Vagina (tissue), 2 donors: ENCODE measurements at places on chromosomes 11 and 22. TPM values are rescaled to one million over a fixed set of nuclear protein-coding genes. Genes with fewer than 3 reads are reported as not detected.

GRCh38 chr11:29432719-29433325, 584.0 kb downstream of the KCNA4 start:
- no peaks in the 10 kb centered on the region for H3K4me1 ChIP-seq
- H3K27ac ChIP-seq, result no peak overlapping the region
- no peaks in the 10 kb centered on the region for H3K36me3 ChIP-seq
- H3K27me3 ChIP-seq, result no peaks in the 10 kb centered on the region
- no peak overlapping the region for H3K4me3 ChIP-seq
- no peak for DNase-seq

GRCh38 chr11:72829884-72830533, 15.8 kb downstream of the ATG16L2 start:
- H3K36me3 ChIP-seq, result no peaks in the 10 kb centered on the region
- no peak overlapping the region for H3K27ac ChIP-seq
- H3K4me1 ChIP-seq, result peaks cover 36% of the 10 kb centered on the region
- DNase-seq, result no peak

GRCh38 chr11:34656062-34656720, 35.3 kb downstream of the EHF start:
- H3K36me3 ChIP-seq, result no peaks in the 10 kb centered on the region
- H3K4me1 ChIP-seq, result peaks cover 24% of the 10 kb centered on the region
- H3K27ac ChIP-seq, result no peak overlapping the region
- no peak overlapping the region for H3K4me3 ChIP-seq

GRCh38 chr22:25898707-25899365, 156.8 kb downstream of the MYO18B start:
- H3K27me3 ChIP-seq, result no peaks in the 10 kb centered on the region
- no peak overlapping the region for H3K27ac ChIP-seq
- DNase-seq, result peak; percentile 25
- H3K4me3 ChIP-seq, result no peak overlapping the region

DNA sequence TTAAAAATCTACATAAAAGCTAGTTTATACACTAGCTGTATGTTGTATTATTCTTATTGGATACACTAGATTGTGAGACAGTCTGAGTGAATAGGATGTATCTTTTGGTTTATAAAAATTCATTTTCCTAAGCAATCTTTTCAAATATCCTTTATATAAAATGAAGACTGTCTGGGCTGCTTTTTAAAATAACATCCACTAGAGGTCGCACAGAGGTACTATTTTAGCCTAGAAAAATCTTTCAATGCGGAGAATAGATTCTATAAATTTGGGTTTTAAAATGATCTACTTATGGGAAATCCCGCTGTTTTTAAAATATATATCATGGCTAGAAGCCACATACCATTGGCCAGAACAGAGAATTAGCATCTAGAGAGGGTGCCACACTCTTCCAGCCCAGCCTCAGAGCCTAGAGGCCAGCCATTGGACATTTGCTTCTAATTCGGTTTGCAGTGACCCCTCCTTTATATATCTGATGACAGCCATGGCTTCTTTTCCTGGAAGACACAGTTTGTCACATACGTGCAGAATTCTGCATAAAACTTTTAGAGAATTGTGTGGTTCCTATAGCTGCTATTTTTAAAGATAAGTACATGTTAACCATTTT, 7.3 kb downstream of the C11orf97 start:
- no peaks in the 10 kb centered on the region for H3K27me3 ChIP-seq
- H3K4me3 ChIP-seq, result no peak overlapping the region
- no peaks in the 10 kb centered on the region for H3K36me3 ChIP-seq
- no peaks in the 10 kb centered on the region for H3K4me1 ChIP-seq
- DNase-seq, result no peak

DNA sequence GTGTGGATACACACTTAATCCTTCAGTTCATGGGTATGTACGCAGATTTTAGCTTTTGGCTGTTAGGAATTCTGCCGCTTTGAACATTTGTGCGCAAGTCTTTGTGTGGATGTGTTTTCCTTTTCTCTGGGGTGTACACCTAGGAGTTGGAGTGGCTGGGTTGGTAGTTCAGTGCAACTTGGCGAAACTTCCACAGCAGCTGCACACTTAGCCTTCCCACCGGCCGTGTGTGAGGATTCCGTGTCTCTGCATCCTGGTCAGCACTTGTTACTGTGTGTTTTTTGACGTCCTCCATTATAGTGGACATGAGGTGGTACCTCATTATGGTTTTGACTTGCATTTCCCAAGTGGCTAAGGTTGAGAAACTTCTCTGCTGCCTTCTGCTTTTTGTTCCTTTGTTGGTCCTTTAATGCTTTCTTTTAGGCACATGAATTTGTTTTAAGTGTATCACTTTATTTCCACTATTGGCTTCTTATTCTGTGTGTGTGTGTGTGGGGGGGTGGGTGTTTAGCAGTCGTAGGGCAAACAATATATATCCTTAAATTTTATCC, 72.1 kb upstream of the SLC25A18 start:
- no peak for DNase-seq
- H3K36me3 ChIP-seq, result no peaks in the 10 kb centered on the region
- no peaks in the 10 kb centered on the region for H3K27me3 ChIP-seq

GRCh38 chr11:77093056-77093891, 9.4 kb upstream of the OMP start:
- no peaks in the 10 kb centered on the region for H3K36me3 ChIP-seq
- H3K4me1 ChIP-seq, result no peaks in the 10 kb centered on the region
- no peak overlapping the region for H3K4me3 ChIP-seq

DNA sequence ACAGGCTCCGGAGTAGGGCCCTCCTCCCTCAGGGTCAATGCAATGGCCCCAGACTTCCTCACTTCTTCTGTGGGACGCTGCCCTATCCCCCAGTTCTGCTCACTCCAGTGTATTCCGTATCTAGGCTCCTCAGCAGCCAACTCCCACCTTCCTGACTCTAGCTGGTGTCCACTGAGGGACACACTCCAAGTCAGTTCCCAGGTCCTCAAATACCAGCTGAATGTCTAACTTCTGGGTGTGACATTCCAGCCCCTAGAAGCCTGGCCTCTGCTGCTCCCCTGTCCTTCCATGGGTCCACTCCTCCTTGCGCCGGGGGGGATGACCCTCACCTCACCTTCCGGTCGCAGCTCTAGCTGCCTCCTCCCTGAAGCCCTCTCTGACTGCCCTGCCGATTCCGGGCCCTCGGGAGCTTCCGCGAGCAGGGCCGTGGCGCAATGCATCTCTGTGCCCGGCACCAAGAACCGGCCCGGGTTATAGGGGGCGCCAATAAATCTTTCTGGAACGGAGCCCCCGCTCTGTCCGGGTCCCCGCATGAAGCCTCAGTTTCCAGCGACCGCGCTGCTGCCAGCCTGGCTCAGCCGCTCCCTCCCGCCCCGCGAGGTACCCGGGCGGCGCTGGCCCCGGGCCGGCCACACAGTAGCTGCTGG, 15.4 kb downstream of the BAD start:
- peak overlapping the region; percentile 92 for H3K4me3 ChIP-seq
- no peaks in the 10 kb centered on the region for H3K27me3 ChIP-seq
- H3K4me1 ChIP-seq, result peaks cover 33% of the 10 kb centered on the region
- no peaks in the 10 kb centered on the region for H3K36me3 ChIP-seq
- H3K27ac ChIP-seq, result peak overlapping the region; percentile 98
- no peak for DNase-seq

- DNase-seq, result no peak
- no peaks in the 10 kb centered on the region for H3K36me3 ChIP-seq
- H3K4me3 ChIP-seq, result peak within 1 kb of the TSS; percentile 83
These were observed at the start of gene NLRX1 for GRCh38 chr11:119168471-119169281. TSS of gene NLRX1 (plus strand) at chr11:119168725. CDS start at chr11:119171404, 2,679 bp downstream.

DNA sequence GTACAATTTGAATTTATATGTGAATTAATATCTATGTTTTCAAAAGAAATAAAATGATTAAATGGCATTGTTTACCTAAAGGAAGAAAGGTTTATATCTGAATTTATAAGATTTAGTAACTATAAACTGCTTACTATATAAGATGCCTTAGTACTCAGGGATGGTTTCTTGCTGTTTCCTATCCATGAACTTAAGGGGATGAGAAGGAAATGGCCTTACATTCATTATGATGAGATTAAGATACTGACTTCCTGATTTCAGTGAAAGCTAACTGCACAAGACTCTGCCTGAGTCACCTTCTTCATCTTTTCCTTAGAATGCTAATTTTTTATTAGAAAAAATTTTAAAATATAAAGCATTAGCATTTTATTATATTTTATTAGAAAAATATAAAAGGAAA, 606.3 kb upstream of the ARHGAP42 start:
- no peak overlapping the region for H3K27ac ChIP-seq
- H3K27me3 ChIP-seq, result no peaks in the 10 kb centered on the region
- H3K4me1 ChIP-seq, result no peaks in the 10 kb centered on the region
- H3K4me3 ChIP-seq, result no peak overlapping the region
- no peaks in the 10 kb centered on the region for H3K36me3 ChIP-seq
- no peak for DNase-seq

DNA sequence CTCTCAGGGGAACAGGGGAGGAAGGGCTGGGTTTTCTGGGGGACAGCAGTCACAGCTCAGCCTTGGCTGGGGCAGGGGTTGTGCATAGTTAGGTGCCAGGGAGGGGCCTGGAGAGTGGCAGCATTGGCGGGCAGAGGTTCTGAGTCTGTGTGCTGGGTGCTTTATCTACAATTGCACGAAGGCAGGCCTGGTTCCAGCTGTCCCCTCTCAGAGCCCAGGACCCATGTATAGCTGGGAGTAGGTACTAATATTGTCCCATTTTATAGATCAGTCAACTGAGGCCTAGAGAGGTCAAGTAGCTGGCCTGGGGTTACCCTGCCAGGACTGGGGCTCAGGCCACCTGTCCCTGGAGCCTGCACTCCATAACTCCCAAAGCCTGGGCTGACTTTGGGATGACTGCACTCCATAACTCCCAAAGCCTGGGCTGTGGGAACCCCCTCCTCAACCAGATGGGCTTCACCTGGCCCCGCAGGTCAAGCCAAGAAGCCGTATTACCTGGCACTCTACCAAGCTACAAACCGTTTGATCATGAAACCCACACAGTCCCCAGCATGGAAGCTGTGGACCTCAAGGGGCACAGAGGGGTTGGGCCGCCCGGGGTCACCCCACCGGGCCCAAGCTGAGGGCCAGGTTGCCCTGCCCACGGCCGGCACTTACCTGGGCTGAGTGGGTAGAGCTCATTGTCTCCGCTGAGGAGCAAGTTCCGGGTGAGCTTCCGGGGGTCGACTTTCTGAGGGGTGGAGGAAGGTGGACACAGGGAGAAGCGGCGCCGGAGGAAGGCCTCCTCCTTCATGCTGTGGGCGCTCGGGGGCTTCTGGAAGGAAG, 36.5 kb downstream of the OSBPL5 start:
- no peak overlapping the region for H3K4me3 ChIP-seq
- H3K27ac ChIP-seq, result no peak overlapping the region
- DNase-seq, result no peak
- H3K27me3 ChIP-seq, result no peaks in the 10 kb centered on the region
- H3K36me3 ChIP-seq, result no peaks in the 10 kb centered on the region

GRCh38 chr22:33817512-33818127, 102.7 kb downstream of the LARGE1 start:
- H3K27ac ChIP-seq, result no peak overlapping the region
- no peaks in the 10 kb centered on the region for H3K27me3 ChIP-seq
- H3K4me1 ChIP-seq, result peaks cover 10% of the 10 kb centered on the region
- H3K4me3 ChIP-seq, result no peak overlapping the region
- no peaks in the 10 kb centered on the region for H3K36me3 ChIP-seq

GRCh38 chr11:120681434-120682331, 170.1 kb downstream of the GRIK4 start:
- no peaks in the 10 kb centered on the region for H3K4me1 ChIP-seq
- H3K27me3 ChIP-seq, result no peaks in the 10 kb centered on the region
- no peak for DNase-seq
- no peak overlapping the region for H3K27ac ChIP-seq

The MB gene
- not detected for total RNA-seq

The MRPL11 gene
- total RNA-seq, result 49.4 TPM

The POLA2 gene
- total RNA-seq, result 9.6 TPM
